Posterior cingulate gyrus (tissue), 11 donors: ENCODE measurements at places on chromosomes 5 and 9.
A peak's percentile ranks its signal among the peaks of the same experiment; 100 is the strongest.

- DNase-seq, result no peak
These were observed 127.7 kb upstream of the PRLR start for GRCh38 chr5:35357973-35358372.

- no peak for DNase-seq
These were observed 190.9 kb downstream of the ICE1 start for GRCh38 chr5:5613261-5613990.

DNA sequence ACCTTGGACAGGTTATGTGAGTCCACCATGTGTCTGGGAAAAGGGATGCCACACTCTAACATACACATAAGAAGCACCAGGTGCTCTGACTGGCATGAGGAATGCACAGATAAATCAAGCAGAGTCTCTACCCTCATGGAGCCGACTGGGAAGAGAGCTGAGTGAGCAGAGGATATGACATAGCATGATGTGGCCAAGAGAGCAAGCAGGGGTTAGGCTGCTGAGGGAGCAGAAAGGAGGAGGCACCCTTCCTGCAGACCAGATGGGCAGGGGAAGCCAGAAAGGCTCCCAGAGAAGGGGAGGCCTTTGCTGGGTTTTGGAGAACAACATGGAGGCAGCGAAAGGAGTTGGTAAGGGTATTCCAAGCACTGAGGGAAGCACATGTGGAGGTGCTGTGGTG is 223.1 kb downstream of the GNA14 start:
- DNase-seq, result no peak

DNA sequence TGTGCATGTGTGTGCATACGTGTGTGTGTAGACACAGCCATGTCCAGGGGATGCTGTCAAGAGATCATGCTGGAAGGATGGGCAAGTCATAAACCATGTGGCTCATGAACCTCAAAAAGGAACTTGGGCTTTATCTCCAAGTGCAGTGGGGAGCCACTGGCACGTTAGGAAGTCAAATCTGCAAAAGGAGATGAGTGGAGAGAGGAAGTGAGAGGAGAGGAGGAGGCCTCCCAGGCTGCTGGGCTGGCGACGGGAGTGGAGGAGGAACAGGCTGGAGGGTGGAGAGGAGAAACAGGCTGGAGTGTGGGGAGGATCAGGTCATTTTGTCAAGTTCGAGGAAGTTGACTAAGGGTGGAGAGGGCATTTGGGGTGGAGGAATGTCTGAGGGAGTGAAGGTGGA is 29.2 kb upstream of the TIFAB start:
- DNase-seq, result peak; percentile 30

GRCh38 chr5:96509721-96510350 is 76.8 kb upstream of the PCSK1 start:
- no peak for DNase-seq

- DNase-seq, result no peak
These were observed 16.0 kb downstream of the ANXA6 start for GRCh38 chr5:151141535-151141934.

GRCh38 chr9:122200960-122201595 is 27.7 kb downstream of the LHX6 start:
- no peak for DNase-seq

- DNase-seq, result no peak
These were observed 6.1 kb downstream of the VAV2 start for GRCh38 chr9:133986061-133986460.

GRCh38 chr9:5719100-5719926 is 90.4 kb downstream of the RIC1 start:
- DNase-seq, result no peak

DNA sequence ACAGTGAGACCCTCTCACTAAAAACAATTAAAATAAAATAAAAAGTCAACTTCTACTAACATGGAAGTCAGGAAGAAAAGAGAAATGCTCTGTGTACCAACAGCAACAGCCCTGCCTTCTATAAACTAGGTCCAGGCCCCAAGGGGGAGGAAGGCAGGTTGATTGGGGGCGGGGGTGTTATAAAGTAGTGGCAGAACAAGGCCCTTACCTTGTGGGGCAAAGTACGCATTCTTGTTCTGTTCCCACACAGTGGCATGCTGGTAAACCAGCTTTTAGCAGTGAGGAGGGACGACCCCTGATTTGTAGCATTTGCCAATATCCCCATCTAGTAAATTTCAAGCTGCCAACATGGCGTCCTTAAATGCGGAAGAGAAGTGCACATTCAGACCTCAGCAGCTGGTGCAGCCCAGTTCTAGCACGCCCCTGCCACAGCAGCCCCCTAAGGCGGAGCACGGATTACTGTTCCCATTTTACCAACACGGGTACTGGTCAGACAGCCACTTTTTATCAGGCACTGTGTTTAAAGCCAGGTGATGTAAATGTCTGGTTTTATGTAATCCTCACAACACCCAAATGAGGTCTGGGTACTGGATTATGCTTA is 69.5 kb downstream of the GTF3C4 start:
- DNase-seq, result peak; percentile 36
